Liver (tissue), 10 donors: ENCODE measurements at places on chromosomes 16 and 17.

DNA sequence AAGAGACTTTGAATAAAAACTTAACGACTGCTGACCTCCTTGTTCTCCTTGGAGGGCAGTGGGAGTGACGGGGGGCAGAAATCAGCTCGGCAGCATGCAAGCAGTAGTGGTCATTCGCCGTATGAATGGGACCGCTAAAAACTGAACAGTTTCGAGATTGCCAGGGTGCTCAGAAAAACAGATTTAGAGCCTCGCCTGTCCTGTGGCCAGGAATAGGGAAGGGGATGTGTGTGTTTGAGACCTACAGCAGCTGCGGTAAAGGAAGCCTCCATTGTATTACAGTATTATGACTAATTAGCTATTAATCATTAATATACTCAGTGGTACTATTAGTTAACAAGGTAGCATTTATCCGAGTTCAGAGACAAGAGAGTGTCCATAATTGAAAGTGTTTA lies 670 bp upstream of the ZNF652 start:
- DNase-seq: no peak

DNA sequence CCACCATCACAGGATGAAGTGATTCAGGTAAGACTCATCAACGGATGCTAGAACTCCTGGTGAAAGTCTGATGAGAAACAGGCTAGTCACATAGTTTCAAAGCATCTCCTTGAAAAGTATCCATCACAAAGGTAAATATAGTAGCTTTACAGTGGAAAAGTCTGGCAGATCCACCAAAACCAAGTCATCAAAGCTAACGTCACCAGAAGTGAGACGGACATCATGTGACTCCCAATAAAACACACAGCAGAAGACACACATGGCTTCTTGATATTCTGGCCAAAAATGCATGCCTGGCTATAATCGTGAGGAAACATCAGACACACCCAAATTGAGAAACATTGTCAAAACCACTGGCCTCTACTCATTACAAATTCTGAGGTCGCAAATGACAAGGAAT lies 17.9 kb upstream of the TRPV3 start:
- no peak for DNase-seq

- DNase-seq: no peak
Measured at GRCh38 chr16:66832190-66832589, 1.4 kb upstream of the NAE1 start.

- no peak for DNase-seq
Measured at GRCh38 chr17:63939401-63939800, 7.3 kb upstream of the CD79B start.

- DNase-seq: no peak
Measured at GRCh38 chr17:30208214-30208613, 27.3 kb downstream of the SLC6A4 start.

DNA sequence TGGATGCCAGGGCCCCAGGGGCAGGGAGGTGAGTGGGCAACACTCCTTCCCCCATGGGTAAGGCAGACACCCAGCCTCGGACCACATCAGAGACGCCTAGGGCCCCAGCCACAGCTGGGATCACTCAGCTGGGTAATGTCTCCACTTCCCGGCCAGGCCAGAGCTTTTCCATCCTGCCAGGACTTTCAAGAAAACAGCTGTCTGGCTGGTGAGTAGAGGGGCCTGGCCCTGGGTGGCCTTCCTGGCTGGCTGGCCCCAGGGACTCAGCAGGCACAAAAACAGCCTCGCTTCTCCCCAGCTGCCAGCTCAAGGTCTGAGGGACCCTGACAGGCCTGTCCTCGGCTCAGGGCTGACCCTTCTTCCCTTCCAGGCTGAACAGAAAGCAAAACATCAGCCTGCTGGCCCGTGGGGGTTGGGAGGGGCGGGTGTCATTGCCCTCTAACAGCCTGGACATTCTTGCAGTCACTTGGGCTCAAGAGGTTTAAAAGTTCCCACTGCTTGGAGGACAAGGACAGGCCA lies 45.3 kb upstream of the JPH3 start:
- DNase-seq: peak; percentile 50
